ENCODE measurements at places on chromosomes 5 and 9.

DNA sequence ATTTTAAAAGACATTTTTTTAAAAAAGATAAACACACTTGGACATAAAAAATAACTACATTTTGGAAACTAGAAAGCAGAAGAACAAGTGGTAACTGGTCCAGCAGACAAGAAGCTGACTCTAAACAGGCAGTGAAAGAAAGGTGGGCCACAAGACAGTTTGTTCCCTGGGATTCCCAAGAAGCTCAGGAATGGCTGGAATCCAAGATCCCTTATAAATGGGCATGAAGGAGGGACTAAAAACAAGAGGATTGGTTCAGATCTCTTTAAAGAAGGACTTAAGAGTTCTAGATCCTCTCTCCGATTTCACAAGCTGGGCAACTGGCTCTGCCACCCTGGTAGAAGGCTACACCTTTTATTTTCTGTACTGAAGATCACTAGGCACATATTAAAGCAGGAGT, 102.8 kb downstream of the ARL15 start:
- DNase-seq = no peak

GRCh38 chr9:114666851-114667250, 9.2 kb upstream of the TEX53 start:
- no peak for DNase-seq

GRCh38 chr5:71934322-71934721, 173.0 kb upstream of the MAP1B start:
- no peak for DNase-seq

DNA sequence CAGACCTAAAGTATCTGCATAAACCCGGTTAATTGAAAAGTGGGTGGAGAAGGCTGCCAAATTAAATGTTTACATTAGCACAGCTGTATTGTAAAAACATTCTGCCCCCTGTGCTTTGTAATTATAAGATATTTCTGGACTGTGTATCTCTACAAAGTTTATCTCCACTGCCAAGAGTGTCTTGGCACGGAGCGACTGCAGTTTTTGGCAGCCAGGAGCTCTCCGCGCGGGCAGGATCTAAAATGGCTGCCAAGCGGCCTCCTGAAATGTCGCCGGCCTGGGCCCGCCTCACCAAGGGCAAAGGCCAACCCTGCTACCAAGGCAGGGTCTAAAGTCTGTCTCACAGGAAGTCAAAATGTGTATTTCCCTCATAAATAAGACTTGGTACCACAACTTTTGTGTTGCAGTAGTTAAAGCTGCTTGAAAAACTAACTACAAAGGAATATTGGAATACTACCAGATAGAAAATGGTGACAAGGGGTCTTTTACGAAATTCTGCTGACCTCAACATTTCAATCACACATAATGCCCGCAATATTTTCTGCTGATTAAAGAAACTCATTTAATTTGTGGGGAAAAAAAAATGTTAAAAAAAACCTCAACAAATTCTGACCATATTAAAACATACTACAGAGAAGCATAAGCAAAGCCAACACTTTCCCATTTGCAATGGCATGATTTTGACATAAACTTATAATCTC, 110.4 kb downstream of the NFIB start:
- no peak for DNase-seq

- no peak for DNase-seq
Observed at GRCh38 chr5:140677947-140678346, 4.6 kb upstream of the DND1 start.

Data from omental fat pad (tissue), 4 donors.